Activated CD8-positive, alpha-beta memory T cell treated with anti-CD3 and anti-CD28 coated beads for 1 hour (primary cell): ENCODE measurements at places on chromosomes 4 and X.
A peak's percentile ranks its signal among the peaks of the same experiment; 100 is the strongest.

GRCh38 chr4:48196758-48197504, 62.9 kb upstream of the TXK start:
- DNase-seq, result no peak

- DNase-seq, result no peak
Measured at GRCh38 chr4:75919920-75920319, 17.7 kb upstream of the PPEF2 start.

- DNase-seq, result no peak
Measured at GRCh38 chr4:84651499-84651898, 68.6 kb downstream of the CDS1 start.

GRCh38 chr4:137249112-137249511, 283.2 kb downstream of the PCDH18 start:
- DNase-seq, result no peak

- DNase-seq, result no peak
Measured at GRCh38 chr4:129446074-129446473, 350.1 kb downstream of the C4orf33 start.

GRCh38 chr4:151052785-151053184, 37.7 kb upstream of the LRBA start:
- no peak for DNase-seq

DNA sequence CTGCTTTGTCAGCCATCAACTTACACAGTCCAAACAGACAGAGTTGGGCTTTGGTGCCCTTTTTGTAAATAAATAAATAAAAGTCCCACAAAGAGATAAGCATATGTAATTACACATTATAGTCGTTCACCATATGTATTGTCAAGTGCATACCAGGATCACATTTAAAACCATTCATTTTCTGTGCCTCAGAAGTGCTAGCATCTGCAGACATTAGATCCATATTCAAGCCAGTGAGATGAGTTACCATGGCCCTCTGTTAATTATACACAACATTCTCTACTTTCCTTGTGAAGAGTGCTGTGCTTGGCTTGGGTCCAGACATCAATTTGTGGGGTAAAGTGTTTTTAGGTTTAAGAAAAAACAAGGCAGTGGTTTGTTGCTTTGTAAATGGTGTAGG, 76.8 kb downstream of the ENOX2 start:
- no peak for DNase-seq

GRCh38 chrX:119758731-119759247, 401 bp downstream of the SOWAHD start:
- no peak for DNase-seq

- no peak for DNase-seq
Measured at GRCh38 chrX:136196691-136197155, 49.4 kb downstream of the FHL1 start.

- DNase-seq, result no peak
Measured at GRCh38 chr4:149264093-149264733, 551.4 kb downstream of the IQCM start.

GRCh38 chrX:21960569-21961541, 20.3 kb downstream of the SMS start:
- no peak for DNase-seq

DNA sequence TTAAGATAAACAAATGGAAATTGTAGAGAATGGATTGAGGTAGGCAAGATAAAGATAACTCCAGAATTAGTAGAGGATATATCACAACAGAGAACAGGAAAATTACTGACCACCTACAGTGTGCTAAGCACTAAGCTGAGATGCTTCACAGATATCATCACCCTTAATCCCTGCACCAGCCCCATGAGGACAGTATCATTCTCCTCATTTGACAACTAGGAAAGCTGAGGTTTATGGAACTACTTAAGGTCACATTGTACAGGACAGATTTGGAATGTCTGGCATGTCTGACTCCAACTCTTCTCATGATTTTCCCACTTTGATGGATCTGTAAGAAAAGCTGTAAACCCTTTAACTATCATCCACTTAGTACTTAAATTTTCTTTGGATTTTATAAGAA, 95.5 kb downstream of the CASK start:
- no peak for DNase-seq

DNA sequence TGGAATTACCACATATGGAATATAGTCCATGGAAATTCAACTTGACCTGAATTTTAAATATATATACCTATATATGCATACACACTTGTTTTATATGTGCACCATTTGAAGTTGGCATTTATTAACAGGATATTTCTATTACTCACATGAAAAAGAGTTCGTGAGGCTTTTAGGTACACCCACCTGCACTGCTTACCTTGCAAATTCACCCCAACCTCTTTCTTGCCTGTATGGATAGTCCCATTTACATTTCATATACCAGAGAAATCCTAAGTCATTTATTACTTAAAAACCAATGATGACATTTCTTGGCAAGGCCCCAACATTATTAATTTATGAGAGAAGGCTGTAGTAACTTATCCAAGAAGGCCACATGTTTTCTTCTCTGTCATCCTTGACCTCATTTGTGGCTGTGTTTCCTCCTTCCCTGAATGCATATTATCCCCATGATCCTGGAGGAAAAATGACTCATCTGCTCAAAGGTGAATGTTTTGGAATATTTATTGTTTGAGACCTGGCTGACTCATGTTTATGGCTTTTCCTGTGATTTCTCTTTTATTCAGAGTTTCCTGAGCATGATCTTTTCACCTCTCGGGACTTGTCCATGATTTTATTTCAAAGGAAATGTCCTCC, 62.2 kb upstream of the FAM241A start:
- no peak for DNase-seq

- DNase-seq, result no peak
Measured at GRCh38 chrX:47422444-47422843, 52.1 kb downstream of the ZNF157 start.

- no peak for DNase-seq
Measured at GRCh38 chr4:84479663-84480062, 19.4 kb downstream of the NKX6-1 start.

DNA sequence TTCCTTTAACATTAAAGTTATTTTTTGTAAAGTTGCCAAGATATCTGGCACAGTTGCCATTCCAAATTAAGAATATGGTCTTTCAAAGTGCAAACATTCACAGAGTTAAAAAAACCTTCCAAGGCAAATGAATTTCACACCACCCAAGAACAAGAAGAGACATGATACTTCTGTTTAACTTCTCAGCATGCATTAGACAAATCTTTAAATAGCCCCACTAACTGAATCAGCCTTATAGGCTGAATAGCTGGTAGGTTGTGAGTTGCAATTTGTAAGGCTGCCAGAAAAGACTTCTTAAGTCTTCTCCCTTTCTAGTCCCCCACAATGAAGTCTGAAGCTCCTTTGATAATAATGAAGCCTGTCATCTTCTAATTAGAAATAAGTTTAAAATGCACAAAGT, 95.6 kb downstream of the MAPK10 start:
- no peak for DNase-seq

DNA sequence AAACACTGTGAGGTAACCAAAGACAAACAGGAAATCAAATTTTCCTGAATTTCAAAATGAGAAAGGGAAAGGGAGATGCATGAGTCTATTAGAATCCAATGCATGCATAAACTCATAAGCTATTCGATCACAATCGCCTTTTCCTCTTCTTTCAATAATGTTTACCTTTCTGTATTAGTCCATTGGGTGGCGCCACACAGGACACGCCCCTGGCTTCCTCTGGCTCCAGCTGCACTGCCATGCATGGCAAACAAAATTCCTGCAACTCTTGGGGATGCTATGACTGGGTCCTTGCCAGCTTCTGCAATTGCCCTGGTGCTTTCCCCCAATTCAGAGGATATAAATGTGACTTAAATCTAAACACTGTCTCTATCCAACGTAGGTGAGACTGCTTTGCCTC, 424.5 kb upstream of the PCDH7 start:
- no peak for DNase-seq

DNA sequence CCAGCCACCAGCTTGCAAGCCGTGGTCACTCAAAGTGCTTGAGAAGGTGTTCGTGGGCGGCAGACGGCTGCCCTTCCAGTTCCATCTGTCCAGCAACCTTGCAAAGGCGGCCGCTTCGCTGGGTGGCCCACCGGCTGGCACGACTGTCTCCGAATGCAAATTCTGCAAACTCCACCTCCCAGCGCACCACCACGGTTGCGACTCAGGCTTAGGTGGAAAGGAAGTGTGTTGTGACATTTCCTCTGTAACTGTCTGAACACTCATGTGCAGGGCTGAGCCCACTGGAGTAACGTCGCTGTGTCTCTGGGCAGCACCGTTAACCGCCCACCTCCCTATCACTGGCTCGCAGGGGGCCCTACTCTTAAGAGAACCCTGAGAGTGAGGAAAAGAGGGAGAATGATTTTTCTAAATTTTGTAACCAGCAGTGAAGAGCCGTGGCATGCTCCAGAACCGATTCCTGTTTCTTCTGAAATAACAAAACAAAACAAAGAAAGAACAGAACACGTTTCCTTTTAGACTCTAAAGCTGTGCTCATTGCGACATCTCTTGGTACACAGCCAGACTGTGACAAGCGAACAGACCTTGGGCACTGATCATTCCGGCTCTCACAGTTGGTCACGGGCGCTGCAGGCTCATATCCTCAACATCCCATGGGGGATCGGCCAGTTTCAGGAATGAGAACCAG, at the start of gene P2RY8:
Gene P2RY8, minus strand, starts transcription at position 155 of the 685 bp plus-strand sequence. CDS start 70,627 bp downstream, outside the sequence.
- DNase-seq, result peak; percentile 53

GRCh38 chr4:5337731-5338130, 286.5 kb downstream of the STK32B start:
- no peak for DNase-seq

GRCh38 chr4:26126143-26126718, 194.6 kb upstream of the RBPJ start:
- DNase-seq, result no peak

- DNase-seq, result no peak
Measured at GRCh38 chr4:6335040-6335590, 65.5 kb downstream of the WFS1 start.

DNA sequence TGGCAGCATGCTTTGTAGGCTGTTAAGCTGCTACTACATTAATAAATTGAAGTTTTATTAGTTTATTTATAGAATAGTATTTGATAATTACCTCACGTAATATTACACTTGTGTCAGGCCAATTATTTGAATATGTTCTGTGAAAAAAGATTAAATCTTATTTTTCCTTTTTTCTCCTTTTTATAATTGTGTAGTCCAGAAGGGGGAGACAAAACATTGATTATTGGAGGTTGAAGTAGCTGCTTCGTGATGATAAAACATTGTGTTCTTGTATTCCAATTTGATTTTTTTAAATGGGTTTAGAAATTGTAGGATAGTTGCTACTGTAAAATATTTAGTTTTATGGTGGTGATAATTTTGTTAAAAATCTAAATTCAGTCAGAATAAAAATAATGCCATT, 85.7 kb downstream of the DIAPH2 start:
- no peak for DNase-seq

DNA sequence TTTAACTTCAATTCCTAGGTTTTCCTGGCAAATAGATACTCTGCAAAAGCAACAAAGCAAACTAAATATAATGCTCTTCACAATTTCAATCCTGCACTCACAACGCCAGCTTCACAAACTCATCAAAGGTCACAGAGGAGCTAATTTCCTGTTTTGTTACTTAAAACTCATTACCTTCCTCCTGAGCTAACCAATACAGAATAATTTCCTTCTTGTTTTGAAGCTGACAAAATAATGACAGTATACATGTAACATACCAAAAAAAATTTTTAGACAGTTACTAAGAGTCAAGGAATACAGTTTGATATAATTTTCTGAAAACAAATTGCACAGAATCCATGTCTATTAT, 17.9 kb downstream of the CNOT6L start:
- no peak for DNase-seq

DNA sequence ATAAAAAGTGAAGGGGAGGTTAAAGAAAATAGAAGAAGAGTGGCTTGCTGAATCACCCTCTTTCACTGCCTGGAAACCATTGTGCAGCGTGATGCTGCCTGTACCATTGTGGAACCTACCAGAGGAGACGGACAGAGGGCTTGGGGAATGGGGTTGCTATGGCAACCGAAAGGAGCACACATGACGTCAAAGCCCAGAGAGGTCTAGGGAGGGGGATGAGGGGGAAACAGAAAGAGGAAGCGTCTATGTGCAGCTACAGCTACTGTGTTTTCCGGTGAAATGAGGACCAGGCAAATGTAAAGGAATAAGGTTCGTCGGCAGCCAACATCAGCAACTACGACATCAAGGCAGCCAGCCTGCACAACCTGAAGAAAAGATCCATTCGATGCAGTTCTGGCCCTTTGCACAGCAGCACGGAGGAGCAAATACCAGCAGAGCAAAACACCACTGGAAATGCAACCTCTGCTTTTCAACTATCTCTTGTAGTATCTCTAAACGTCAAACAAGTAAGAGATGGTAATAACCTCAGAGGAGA, at the start of gene MAPK10:
Gene MAPK10, minus strand, starts transcription at position 110 of the 535 bp plus-strand sequence.
- DNase-seq, result no peak

- DNase-seq, result no peak
Measured at GRCh38 chr4:53863736-53864365, 200.6 kb downstream of the CHIC2 start.

DNA sequence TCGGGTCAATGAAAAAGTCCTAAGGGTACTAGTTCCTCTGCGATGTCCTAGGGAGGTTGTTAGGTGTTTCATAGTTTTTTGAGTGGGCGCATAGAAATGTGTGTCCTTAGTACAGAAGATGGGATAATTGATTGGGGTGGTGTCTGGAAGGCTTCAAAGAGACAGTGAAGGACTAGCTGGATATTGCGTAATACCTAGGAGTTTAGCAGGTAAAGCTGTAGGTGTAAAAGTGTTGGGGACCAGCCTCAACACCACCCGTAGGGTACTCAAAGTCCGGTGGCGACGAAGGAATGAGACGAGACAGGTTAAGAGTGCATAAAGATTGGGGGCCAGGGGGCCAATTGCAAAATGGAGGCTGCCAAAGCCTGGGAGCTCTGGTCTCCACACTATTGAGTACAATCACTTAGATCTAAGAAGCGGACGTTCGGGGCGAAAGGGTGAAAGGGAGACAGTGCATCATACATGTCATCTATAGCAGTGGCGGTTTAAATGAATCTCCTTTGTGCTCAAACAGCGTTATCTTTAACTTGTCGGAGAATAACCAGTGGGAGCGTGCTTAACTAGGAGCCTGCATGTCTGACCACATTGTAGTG, 1.0 kb downstream of the TRMT44 start:
- DNase-seq, result no peak

GRCh38 chrX:68676335-68676734, 28.9 kb downstream of the STARD8 start:
- no peak for DNase-seq
